ENCODE measurements at places on chromosomes 7 and 10. TPM values are rescaled to one million over a fixed set of nuclear protein-coding genes. Genes with fewer than 3 reads are reported as not detected.

The GIMAP5 gene
- polyA plus RNA-seq, result 123 TPM

The CALHM2 gene
- polyA plus RNA-seq, result 72.6 TPM

The DYDC2 gene
- not detected for polyA plus RNA-seq

The OR13A1 gene
- polyA plus RNA-seq, result not detected

The WAC gene
- 62.7 TPM for polyA plus RNA-seq

- H3K4me1 ChIP-seq, result no peaks in the 10 kb centered on the region
- DNase-seq, result no peak
- no peaks in the 10 kb centered on the region for H3K27me3 ChIP-seq
- H3K4me3 ChIP-seq, result no peak overlapping the region
- no peak overlapping the region for H3K27ac ChIP-seq
These were observed 272.8 kb upstream of the MKI67 start for GRCh38 chr10:128398999-128399398.

GRCh38 chr7:100515072-100515532 is 23.9 kb upstream of the AGFG2 start:
- H3K4me3 ChIP-seq, result no peak overlapping the region
- no peak for DNase-seq
- H3K27ac ChIP-seq, result no peak overlapping the region
- H3K36me3 ChIP-seq, result no peaks in the 10 kb centered on the region

DNA sequence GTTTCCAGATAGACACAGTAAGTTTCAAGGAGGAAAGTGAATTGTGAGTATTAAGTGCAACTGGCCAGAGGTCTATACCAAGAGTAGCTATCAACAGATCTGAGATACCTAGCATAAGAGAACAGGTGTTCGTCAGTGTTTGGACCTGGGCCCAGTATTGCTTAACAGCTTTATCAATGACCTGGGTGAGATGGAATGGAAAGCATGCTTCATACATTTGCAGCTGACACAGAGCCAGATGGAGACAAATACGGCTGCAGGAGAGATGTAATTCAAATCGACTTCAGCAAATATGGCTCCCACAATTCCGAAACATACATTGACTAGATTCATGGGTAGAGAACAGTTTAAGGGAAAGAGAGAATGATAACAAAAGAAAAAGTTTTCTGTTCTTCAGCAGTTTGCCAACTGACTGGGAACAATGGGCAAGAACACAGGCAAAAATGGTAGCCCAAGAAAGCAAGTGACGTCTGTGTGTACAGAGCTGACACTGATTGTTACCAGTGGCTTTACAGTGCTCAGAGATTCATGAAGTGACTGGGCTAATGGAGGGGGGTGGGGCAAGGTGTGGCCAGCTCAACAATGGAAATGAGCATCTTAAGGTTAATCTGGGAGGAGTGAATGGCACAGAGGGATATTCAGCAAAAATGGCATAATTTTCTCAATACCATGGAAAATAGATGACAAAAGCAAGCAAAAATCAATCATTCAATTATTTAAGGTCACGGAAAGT is 28.0 kb upstream of the COBL start:
- no peak overlapping the region for H3K27ac ChIP-seq
- peaks cover 7% of the 10 kb centered on the region for H3K27me3 ChIP-seq
- H3K4me1 ChIP-seq, result no peaks in the 10 kb centered on the region

DNA sequence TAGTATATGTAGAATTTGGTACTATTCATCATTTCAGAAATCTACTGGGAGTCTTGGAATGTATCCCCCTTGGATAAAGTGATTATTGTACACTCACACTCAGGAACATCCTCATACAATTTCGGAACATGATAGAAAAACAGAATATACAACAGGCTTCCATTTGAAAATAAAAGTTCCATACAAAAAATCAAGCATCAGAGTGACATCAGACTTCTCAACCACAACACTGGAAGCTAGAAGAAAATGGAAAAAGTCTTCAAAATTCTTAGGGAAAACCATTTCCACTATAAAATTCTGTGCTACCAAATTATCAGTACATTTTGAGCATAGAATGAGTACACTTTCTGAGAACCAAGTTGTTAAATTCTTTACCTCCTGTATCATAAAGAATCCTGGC is 8.8 kb downstream of the LYZL1 start:
- H3K36me3 ChIP-seq, result no peaks in the 10 kb centered on the region
- no peak overlapping the region for H3K27ac ChIP-seq
- no peak overlapping the region for H3K4me3 ChIP-seq
- peaks cover 12% of the 10 kb centered on the region for H3K27me3 ChIP-seq

DNA sequence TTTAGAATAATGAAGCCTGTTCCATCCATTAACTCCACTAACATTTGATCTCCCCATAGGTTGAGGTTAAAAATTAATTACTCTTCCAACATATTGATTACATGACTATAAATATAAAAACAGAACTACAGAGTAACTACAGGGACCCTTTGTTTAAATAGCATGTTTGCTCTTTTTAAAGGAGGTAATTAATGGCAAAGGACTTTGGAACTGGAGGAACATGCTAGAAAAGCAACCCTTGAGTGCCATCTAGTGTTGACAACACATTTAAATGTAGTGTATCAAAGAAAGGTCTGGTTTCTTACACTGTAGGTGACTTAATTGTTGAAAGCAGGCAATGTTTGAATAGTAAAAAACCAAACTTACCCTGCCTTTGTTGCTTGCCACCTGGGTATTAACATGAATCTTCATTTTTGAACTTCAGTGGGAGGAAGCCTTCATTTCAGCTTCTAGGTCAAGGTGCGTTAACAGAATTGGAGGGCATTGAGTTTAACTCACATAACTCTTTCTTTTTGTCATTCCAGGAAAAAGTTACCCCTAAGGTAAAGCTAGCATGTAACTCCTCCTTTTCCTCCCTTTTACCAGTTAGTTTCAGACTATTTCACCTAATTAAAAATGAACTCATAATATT is 52.6 kb upstream of the CAPZA2 start:
- H3K36me3 ChIP-seq, result no peaks in the 10 kb centered on the region
- peaks cover 2% of the 10 kb centered on the region for H3K27me3 ChIP-seq
- H3K4me3 ChIP-seq, result no peak overlapping the region

GRCh38 chr7:88586890-88587289 is 172.6 kb upstream of the ZNF804B start:
- no peaks in the 10 kb centered on the region for H3K4me1 ChIP-seq
- H3K27me3 ChIP-seq, result no peaks in the 10 kb centered on the region
- H3K36me3 ChIP-seq, result no peaks in the 10 kb centered on the region
- no peak for DNase-seq
- no peak overlapping the region for H3K4me3 ChIP-seq
- no peak overlapping the region for H3K27ac ChIP-seq

- no peak overlapping the region for H3K4me3 ChIP-seq
- DNase-seq, result peak; percentile 73
- H3K27me3 ChIP-seq, result peaks cover 14% of the 10 kb centered on the region
- no peak overlapping the region for H3K27ac ChIP-seq
These were observed 35.5 kb downstream of the IKZF1 start for GRCh38 chr7:50339990-50340500.

DNA sequence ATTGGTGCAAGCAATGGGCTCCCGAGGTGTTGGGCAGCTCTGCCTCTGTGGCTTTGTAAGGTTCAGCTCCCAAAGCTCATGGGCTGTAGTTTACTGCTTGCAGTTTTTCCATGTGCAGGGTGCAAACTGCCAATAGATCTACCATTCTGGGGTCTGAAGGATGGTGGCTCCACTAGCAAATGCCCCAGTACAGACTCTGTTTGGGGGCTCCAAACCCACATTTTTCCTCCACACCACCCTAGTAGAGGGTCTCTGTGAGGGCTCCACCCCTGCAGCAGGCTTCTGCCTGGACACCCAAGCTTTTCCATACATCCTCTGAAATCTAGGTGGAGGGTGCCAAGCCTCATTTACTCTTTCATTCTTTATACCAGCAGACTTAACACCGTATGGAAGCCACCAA is 17.4 kb upstream of the ZNF37A start:
- no peaks in the 10 kb centered on the region for H3K4me1 ChIP-seq
- no peak overlapping the region for H3K27ac ChIP-seq
- H3K27me3 ChIP-seq, result peaks cover 4% of the 10 kb centered on the region
- no peak overlapping the region for H3K4me3 ChIP-seq
- no peaks in the 10 kb centered on the region for H3K36me3 ChIP-seq
- no peak for DNase-seq

All from immature natural killer cell (primary cell).